Thyroid gland (tissue), 4 donors: ENCODE measurements at places on chromosomes 7 and 10.

- peaks cover 5% of the 10 kb centered on the region for H3K4me1 ChIP-seq
- no peaks in the 10 kb centered on the region for H3K27me3 ChIP-seq
- H3K4me3 ChIP-seq: no peak overlapping the region
- no peaks in the 10 kb centered on the region for H3K36me3 ChIP-seq
- no peak for DNase-seq
Measured at GRCh38 chr10:33248638-33249037, 85.8 kb downstream of the NRP1 start.

DNA sequence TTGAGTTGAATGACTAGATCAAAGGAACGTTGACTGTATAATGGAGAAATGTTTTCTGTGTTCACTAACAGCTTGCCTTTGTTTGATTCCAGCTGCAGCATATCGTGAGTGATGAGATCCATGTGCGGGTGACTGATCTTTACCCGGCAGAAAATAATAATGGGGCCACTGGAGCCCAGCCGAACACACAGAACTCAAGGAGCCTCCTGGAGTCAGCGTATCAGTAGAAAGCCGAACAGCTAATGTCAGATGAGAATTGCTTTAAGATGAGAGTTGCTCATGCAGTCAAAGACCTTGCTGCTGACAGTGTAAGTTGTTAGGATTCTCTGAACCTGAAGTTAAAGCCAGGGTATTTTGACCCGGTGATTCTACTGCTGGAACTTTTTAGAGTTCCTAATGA is 34.3 kb upstream of the MTPAP start:
- no peak overlapping the region for H3K27ac ChIP-seq
- no peaks in the 10 kb centered on the region for H3K27me3 ChIP-seq
- H3K4me1 ChIP-seq: no peaks in the 10 kb centered on the region
- no peak overlapping the region for H3K4me3 ChIP-seq

DNA sequence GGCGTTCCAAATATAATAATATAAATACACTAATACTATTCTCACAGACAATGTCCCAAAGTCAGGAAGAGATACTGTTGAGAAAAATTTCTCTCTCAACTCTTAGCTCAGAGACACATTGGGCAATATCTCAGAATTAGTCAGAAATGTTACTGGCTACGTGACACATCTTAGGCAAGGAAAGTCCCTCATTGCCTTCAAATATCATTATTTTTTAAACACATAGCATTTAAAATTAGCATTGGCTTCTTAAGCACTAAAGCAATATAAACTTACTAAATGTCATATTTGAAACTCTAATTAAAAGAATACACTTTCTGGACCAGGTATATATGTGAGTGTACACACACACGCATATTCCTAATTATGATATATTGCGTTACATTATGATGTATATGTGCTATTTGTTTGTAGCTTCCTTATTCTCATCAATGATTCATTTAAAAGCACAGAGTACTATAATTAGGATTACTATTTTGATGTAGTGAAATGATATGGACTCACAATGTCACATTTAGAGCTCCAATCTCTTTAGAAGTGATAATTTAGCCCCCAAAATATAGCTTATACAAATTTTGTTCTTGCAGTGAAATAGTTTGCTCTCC is 255.8 kb downstream of the TWIST1 start:
- H3K36me3 ChIP-seq: no peaks in the 10 kb centered on the region
- no peaks in the 10 kb centered on the region for H3K27me3 ChIP-seq
- H3K4me1 ChIP-seq: peaks cover 2% of the 10 kb centered on the region
- H3K27ac ChIP-seq: no peak overlapping the region
- no peak overlapping the region for H3K4me3 ChIP-seq

GRCh38 chr10:80464557-80465450 is 10.7 kb downstream of the TSPAN14 start:
- no peaks in the 10 kb centered on the region for H3K27me3 ChIP-seq
- peaks cover 98% of the 10 kb centered on the region for H3K4me1 ChIP-seq
